ENCODE measurements at places on chromosomes 13 and 19. TPM values are rescaled to one million over a fixed set of nuclear protein-coding genes. Genes with fewer than 3 reads are reported as not detected.

DNA sequence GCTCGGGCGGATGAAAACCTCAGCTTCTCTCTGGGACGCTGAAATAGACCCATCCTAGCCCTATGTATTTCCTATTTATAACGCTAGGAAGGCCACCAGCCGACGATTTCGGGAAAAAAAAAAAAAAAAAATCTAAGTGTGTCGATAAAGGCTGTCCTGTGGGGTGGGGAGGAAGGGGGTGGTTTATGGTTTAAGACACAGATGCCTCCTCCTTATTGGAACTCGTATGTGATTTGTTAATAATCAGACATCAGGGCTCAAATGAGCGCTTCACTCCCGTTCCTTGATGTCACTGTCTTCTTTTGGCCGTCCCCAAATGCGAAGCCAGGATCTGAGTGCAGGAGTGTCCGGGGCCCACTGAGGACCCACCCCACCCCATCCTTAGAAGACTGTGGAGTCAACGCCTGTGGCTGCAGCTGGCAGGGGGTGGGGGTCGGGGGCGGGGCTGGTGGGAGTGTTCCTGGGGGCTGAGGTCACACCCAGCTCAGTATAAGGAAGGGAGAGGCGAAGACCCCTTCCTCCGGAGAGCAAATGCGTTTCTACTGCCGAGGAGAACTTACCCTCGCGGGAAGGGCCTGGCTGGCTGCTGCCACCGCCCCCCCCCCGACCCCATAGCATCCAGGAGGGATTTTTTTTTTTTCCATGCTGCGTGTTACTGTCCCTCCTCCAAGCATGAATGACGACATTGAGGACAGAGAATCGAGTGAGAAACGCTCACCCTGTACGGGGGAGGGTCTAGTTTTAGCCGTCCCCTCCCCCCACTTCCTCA lies 971 bp downstream of the ATCAY start:
- H3K27ac ChIP-seq = no peak overlapping the region
- DNase-seq = no peak
- peaks cover 31% of the 10 kb centered on the region for H3K27me3 ChIP-seq
- peaks cover 9% of the 10 kb centered on the region for H3K4me1 ChIP-seq
- H3K36me3 ChIP-seq = no peaks in the 10 kb centered on the region

DNA sequence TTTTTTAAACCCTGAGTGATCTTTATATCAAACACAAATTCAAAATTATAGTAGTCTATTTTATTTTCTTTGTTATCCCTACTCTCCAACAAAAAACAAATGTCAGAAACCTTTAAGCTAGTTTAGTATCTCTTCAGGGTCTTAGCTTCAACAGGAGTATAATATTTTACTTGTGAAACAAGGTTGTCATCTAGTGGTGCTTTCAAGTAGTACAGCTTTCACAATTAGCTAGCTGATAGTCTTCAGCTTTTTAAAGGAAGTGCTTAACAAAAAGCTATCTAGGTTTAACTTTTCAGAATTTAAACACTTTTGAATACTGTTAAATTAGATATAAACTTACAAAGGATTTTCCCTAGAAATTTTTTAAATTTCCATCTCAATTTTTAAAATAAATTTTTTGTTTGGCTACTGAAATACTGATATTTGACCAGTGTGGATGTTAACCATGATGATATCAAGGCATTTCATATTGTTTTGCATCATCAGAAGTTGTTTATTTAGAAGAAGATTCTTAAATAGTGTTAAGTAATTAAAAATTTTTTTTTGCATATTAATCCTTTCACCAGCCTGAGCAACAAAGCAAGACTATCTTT lies 34.2 kb downstream of the TDRD3 start:
- no peaks in the 10 kb centered on the region for H3K4me1 ChIP-seq
- H3K4me3 ChIP-seq = no peak overlapping the region
- no peaks in the 10 kb centered on the region for H3K36me3 ChIP-seq
- H3K27me3 ChIP-seq = no peaks in the 10 kb centered on the region
- no peak for DNase-seq
- no peak overlapping the region for H3K27ac ChIP-seq

- H3K27me3 ChIP-seq = no peaks in the 10 kb centered on the region
- H3K4me3 ChIP-seq = peak overlapping the region; percentile 88
- DNase-seq = no peak
These were observed 1.1 kb upstream of the NFIC start for GRCh38 chr19:3365093-3365835.

Gene TMEM86B
- 2.8 TPM for total RNA-seq

DNA sequence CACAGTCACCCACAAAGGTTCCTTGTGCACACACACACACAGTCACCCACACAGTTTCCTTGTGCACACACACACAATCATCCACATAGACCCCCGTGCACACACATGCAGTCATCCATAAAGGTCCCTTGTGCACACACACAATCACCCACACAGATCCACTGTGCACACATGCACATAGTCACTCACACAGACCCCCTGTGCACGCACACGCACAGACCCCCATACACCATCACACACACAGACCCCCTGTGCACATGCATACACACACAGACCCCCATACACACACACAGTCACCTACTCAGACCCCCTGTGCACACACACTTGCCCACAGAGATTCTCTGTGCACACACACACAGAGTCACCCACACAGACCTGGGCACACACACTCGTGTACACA lies 107.1 kb downstream of the HSPH1 start:
- no peak overlapping the region for H3K4me3 ChIP-seq
- no peaks in the 10 kb centered on the region for H3K36me3 ChIP-seq
- no peaks in the 10 kb centered on the region for H3K4me1 ChIP-seq
- H3K27me3 ChIP-seq = no peaks in the 10 kb centered on the region
- no peak for DNase-seq

DNA sequence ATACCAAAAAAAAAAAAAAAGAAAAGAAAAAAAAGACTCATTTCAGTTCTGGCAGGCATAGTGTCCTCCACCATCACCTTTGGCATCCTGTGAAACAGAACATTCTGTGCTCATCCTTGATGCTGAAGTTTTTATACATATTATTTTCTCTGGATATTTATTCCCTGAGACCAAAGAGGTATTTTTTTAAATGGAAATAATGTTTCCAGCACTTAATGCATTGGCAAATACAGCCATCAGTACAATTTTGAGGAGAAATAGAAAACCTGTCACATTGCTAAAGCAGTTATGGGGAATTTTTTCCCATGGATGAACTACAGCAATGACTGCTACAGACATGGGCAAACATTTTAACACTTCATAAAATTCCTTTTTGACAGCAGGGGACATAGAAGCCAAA lies 312.4 kb downstream of the DNAJC15 start:
- H3K36me3 ChIP-seq = no peaks in the 10 kb centered on the region
- peak overlapping the region; percentile 81 for H3K27ac ChIP-seq
- DNase-seq = no peak
- H3K4me1 ChIP-seq = peaks cover 92% of the 10 kb centered on the region
- H3K27me3 ChIP-seq = no peaks in the 10 kb centered on the region

DNA sequence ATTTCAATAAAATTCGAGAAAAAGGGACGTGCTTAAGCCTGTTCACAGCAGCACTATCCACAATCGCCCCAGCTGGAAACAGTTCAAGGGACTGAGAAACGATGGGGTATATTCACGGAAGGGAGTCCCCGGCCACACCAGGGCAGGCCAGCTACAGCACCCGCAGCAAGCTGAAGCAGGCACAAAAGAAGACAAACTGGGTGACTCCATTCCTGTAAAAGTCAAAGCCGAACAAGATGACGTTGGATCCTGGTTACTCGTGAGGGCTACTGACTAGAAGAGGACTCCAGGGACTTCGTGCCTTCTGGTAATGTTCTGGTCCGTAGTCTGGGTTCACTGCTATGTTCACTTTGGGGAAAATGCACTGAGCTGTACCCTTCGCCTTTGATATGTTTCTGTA lies 57.6 kb downstream of the COL4A1 start:
- peaks cover 85% of the 10 kb centered on the region for H3K4me1 ChIP-seq
- no peak overlapping the region for H3K4me3 ChIP-seq
- peaks cover 4% of the 10 kb centered on the region for H3K36me3 ChIP-seq

GRCh38 chr19:42140125-42140754 lies 8.0 kb upstream of the POU2F2 start:
- no peaks in the 10 kb centered on the region for H3K4me1 ChIP-seq
- H3K4me3 ChIP-seq = no peak overlapping the region
- no peaks in the 10 kb centered on the region for H3K27me3 ChIP-seq
- DNase-seq = no peak

DNA sequence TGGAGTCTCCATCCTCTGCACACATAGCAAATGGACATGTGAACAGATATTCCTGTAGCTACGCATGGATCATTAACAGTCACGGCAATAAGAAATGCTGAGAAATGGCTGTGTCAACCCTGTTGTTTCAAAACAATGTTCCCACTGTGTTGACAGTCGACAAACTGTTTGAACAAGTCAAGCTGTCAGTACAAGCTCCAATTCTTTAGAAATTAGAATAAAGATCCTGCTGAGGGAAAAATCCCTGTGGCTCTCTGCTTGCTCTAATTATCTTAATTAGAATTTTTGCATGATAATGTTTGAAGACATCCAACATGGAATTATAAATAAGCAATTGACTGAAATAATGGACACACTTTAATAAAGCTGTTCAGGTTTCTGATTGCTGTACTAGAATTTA lies 37.9 kb upstream of the CPB2 start:
- no peaks in the 10 kb centered on the region for H3K27me3 ChIP-seq
- no peaks in the 10 kb centered on the region for H3K4me1 ChIP-seq
- no peak for DNase-seq
- H3K27ac ChIP-seq = no peak overlapping the region
- no peaks in the 10 kb centered on the region for H3K36me3 ChIP-seq

DNA sequence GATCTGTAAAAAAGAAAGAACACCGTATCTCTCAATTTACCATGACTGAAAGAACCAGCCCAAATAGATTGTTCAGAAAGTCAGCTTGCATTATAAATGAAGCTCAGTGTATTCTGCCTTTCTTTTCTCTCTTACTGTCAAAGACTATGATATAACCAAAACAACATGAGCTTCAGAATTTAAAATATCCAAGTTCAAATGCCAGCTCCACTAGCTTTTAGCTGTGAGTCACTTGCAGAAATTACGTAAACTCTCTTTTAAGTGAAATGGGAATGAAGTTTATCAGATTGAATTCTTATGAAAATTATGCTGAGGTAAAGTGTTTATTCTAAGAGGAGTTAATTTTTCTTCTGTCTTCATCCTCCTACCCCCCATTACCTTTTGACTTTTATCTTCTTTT lies 20.0 kb upstream of the POSTN start:
- no peak overlapping the region for H3K27ac ChIP-seq
- no peak overlapping the region for H3K4me3 ChIP-seq
- peaks cover 6% of the 10 kb centered on the region for H3K4me1 ChIP-seq
- no peaks in the 10 kb centered on the region for H3K27me3 ChIP-seq
- no peaks in the 10 kb centered on the region for H3K36me3 ChIP-seq

GRCh38 chr19:343941-344624 lies 513 bp downstream of the MIER2 start:
- H3K36me3 ChIP-seq = no peaks in the 10 kb centered on the region
- H3K27ac ChIP-seq = peak overlapping the region; percentile 84
- peak overlapping the region; percentile 93 for H3K4me3 ChIP-seq
- no peaks in the 10 kb centered on the region for H3K27me3 ChIP-seq
- H3K4me1 ChIP-seq = peaks cover 48% of the 10 kb centered on the region

- no peak for DNase-seq
- H3K4me1 ChIP-seq = no peaks in the 10 kb centered on the region
- H3K4me3 ChIP-seq = no peak overlapping the region
- peaks cover 39% of the 10 kb centered on the region for H3K36me3 ChIP-seq
These were observed 35.5 kb upstream of the LDLR start for GRCh38 chr19:11053817-11054195.

GRCh38 chr19:54804571-54804970 lies 1.2 kb downstream of the KIR2DL4 start:
- H3K4me1 ChIP-seq = no peaks in the 10 kb centered on the region
- peak; percentile 5 for DNase-seq
- no peak overlapping the region for H3K4me3 ChIP-seq
- no peaks in the 10 kb centered on the region for H3K27me3 ChIP-seq
- H3K36me3 ChIP-seq = no peaks in the 10 kb centered on the region

Gene KLHL1
- 0.13 TPM for total RNA-seq

Gene PRKCSH
- total RNA-seq = 81.0 TPM

Gene MFSD12
- 64.6 TPM for total RNA-seq

GRCh38 chr19:7575434-7576040 lies 20.1 kb upstream of the CAMSAP3 start:
- H3K4me3 ChIP-seq = no peak overlapping the region
- H3K4me1 ChIP-seq = no peaks in the 10 kb centered on the region
- H3K36me3 ChIP-seq = no peaks in the 10 kb centered on the region
- H3K27ac ChIP-seq = no peak overlapping the region

GRCh38 chr13:79802389-79803085 lies 321.6 kb downstream of the NDFIP2 start:
- no peaks in the 10 kb centered on the region for H3K27me3 ChIP-seq
- H3K4me1 ChIP-seq = no peaks in the 10 kb centered on the region
- no peaks in the 10 kb centered on the region for H3K36me3 ChIP-seq
- no peak for DNase-seq
- H3K27ac ChIP-seq = no peak overlapping the region

GRCh38 chr13:39433651-39434050 lies 169.3 kb downstream of the LHFPL6 start:
- no peak overlapping the region for H3K4me3 ChIP-seq
- H3K27ac ChIP-seq = no peak overlapping the region
- no peaks in the 10 kb centered on the region for H3K4me1 ChIP-seq
- no peaks in the 10 kb centered on the region for H3K27me3 ChIP-seq

Gene SPIB
- total RNA-seq = 0.17 TPM

DNA sequence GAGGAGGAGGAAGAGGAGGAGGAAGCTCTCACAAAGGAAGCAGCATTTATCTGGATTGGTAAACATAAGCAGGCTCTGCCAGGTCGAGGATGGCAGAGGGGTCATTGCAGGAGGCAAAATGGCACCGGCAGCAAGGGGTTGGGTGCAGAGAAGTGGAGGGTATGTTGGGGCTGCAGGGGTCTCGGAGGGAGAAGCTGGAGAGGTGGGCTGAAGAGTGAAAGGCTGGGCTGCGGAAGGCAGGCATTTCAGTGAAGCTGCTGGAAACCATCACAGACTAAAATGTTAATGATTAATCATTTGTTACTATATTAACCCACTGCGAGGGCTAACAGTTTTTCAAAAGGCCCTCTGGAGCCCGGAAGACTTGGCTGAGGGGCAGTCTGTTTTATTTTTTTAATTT lies 24.6 kb downstream of the TPT1 start:
- no peaks in the 10 kb centered on the region for H3K36me3 ChIP-seq
- no peak overlapping the region for H3K27ac ChIP-seq
- H3K4me1 ChIP-seq = no peaks in the 10 kb centered on the region
- no peak for DNase-seq
- H3K27me3 ChIP-seq = no peaks in the 10 kb centered on the region

Gene TIMM29
- 58.7 TPM for total RNA-seq

DNA sequence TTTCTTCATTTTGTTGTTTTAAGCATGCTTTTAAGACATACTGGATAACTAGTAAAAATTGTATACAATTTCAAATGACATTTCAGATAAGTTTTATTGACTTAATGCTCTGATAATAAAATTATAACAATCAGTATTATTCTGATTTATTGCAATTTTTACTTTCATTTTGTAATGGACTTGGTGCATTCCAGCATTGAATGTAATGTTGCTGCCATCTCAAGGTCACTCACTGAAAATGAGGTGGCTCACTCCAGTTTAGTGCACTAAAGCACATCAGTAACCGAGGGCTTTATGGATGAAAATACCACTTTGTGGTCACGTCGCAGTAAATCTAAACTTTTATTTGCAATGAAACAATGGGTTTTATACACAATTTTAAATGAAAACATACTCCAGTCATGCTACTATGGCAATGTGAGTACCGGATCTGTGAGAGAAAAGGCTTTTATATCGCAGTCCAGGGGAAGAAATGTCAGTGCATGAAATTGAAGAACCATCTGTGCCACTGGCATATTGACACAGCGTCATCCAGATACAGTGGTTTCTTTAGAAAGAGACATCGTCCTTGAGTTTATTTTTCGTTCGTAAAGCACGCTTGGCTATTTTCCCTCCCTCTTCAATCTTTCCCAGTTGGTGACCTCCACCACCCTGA lies 20.7 kb upstream of the ZNF507 start:
- no peak overlapping the region for H3K27ac ChIP-seq
- H3K36me3 ChIP-seq = no peaks in the 10 kb centered on the region
- no peak overlapping the region for H3K4me3 ChIP-seq
- H3K4me1 ChIP-seq = no peaks in the 10 kb centered on the region
- H3K27me3 ChIP-seq = no peaks in the 10 kb centered on the region
- DNase-seq = peak; percentile 57

Data from esophagus muscularis mucosa (tissue), 4 donors.